ENCODE measurements at places on chromosomes 16 and 17.

- no peak for DNase-seq
Measured at GRCh38 chr16:74758801-74759200, 15.8 kb downstream of the FA2H start.

GRCh38 chr17:59853168-59853918, 39.4 kb downstream of the TUBD1 start:
- DNase-seq, result no peak

DNA sequence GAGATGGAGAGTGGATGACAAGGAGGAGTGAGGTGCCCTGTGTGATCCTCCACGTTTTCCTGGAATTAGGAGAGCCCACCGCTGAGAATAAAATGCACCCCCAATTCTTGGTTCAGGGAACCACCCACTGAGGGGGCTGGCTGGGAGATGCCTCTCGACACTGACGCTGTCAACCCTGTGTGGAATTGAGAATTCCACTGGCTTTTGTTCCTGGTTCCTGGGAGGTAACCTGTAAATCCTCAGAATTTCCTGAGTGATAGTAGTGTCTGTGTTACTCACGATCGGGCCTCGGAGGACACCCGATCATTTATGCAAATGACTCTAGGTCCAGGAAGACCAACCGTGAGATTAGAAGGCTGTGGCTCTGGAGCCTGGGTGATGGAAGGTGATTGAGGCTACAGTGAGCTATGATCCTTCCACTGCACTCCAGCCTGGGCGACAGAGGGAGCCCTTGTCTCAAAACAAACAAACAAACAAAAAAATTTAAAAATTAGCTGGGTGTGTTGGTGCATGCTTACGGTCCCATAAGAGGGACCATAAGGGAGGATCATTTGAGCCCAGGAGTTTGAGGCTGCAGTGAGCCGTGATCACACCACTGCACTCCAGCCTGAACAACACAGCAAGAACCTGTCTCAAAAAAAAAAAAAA, 11.7 kb upstream of the PRPSAP1 start:
- peak; percentile 50 for DNase-seq

- no peak for DNase-seq
Measured at GRCh38 chr16:24805484-24805883, 40.3 kb upstream of the SLC5A11 start.

DNA sequence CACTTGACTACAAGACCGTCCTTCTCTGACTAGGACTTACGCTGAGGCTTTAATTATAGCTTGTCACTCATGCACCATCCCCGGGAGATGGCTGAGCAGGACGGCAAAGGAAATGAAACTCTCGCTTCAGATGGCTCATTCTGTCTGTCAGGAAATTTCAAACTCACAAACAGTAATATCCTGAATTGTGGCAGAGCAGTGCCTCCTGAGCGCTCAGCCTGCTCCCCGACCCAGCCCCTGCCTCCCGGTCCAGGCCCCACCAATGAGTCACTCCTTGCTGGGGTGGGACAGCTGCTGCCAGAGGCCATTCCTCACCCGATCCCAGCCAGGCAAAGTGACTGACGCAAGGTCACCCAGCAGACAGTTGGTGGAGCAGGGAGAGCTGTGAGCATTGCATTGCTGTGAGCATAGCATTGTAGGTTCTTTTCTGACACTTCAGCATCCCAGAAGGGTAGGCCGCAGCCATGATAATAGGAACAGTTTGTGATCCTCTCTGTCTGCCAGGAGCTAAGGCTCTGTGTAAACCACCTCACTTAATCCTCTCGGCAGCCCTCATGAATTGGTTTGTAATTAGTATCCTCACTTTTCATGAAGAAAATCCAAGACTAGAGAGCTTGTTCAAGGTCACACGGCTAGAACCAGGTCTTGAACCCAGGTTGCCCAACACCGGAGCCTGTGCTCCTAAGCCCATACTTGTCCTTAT, 20.9 kb downstream of the CCDC182 start:
- DNase-seq, result no peak

- DNase-seq, result no peak
Measured at GRCh38 chr16:56847173-56847910, 17.7 kb upstream of the SLC12A3 start.

- no peak for DNase-seq
Measured at GRCh38 chr17:65039336-65039988, 17.1 kb downstream of the GNA13 start.

GRCh38 chr16:19486750-19487325, 35.1 kb downstream of the GDE1 start:
- DNase-seq, result no peak

- peak; percentile 45 for DNase-seq
Measured at GRCh38 chr16:60636117-60636516, 1400.1 kb downstream of the CDH8 start.
